ENCODE measurements at places on chromosomes 11 and 22.

GRCh38 chr22:18078329-18079041 is 695 bp downstream of the PEX26 start:
- peak overlapping the region; percentile 91 for H3K4me3 ChIP-seq
- H3K4me1 ChIP-seq: peaks cover 16% of the 10 kb centered on the region
- DNase-seq: peak; percentile 8

DNA sequence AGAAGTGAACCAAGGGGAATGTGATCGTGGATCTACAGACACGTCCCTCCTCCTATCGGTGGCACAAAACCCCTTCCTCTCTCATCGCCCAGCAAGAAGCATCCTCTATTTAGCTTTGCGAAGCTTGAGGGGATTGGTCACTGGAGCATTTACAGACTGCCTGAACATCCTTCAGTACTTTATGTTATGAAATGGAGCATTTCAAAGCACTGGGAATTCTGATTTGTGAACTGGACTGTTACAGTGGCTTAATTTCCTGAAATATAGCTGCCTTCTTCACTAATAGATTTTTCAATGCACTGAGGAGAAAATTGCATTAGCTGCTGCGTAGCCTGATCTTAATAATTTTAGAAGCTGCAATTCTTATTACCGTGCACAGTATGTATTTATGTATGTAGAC is 344.5 kb downstream of the LARGE1 start:
- no peak overlapping the region for H3K4me3 ChIP-seq
- no peak for DNase-seq
- no peaks in the 10 kb centered on the region for H3K4me1 ChIP-seq
- no peaks in the 10 kb centered on the region for H3K27me3 ChIP-seq

DNA sequence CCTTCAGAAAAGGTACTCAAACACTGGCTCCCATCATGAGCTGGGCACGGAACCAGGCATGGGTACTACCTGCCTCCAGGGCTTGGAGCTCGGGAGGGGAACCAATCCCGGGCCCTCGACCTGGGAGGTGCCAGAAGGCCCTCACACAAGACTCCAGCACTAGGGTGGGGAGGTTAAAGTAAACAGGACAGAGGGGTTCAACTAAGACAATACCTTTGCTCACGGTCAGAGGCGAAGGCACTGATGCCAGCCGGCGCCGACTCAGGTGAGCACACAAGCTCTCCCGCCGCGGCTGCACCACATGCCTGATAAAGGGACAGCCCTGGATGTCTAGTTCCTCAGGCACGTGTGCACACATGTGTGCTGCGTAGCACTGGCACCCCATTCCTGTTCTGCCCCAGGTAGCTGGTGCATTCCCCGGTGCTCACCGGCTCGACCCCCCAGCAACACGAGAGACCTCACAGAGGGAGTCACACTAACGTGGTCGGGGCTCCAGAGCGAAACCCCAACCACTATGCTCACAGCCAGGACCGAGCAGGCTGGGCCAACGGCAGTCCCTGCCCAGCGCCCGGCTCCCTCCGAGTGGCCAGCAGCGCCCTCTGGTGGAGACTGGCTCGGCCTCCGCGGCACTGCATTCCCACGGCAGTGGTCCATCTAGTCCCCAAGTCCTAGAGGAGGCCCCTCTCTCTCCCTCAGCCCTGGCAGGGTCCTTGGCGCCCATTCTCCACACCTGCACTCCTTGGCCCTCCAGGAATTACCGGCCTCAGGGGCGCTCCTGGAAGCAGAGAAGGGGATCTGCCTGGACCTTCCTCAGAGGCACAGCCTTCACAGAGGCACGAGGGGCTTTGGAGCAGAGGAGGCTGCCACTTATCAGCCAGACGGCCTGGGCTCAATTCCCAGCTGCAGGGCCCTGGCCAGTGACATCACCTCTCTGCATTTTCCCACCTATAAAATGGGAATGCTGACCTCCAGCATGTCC is 28.8 kb upstream of the MOB2 start:
- H3K36me3 ChIP-seq: no peaks in the 10 kb centered on the region
- peaks cover 22% of the 10 kb centered on the region for H3K4me1 ChIP-seq

DNA sequence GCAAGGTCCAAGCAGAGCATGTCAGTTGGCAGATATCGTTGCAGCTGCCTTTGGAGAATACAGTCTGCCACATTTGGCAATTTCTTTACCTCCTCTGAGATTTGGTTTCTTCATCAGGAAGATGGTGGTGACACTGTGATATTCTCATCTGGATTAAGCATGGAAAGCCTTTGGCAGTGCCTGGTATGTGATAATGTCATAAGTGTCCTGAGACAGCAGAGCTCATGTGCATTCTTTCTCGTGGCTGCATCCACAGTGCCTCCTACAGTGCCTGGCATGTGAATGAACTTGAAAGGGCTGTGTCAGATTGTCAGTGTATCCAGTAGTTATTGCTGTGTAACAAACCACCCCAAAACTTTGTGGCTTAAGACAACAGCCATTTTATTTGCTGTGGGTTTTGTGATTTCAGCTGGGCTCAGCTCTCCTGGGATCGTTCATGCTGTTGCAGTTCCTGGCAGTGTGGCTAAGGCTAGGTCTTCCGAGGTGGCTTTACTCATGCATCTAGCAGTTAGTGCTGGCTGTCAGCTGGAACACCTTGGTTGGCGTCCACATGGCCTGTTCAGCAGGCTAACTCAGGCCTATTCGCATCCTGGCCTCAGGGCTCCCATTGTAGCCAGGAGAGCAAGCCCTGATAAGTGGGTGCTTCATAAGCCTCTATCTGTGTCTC is 35.7 kb upstream of the MICAL2 start:
- no peak overlapping the region for H3K27ac ChIP-seq
- no peaks in the 10 kb centered on the region for H3K4me1 ChIP-seq
- H3K4me3 ChIP-seq: no peak overlapping the region
- H3K36me3 ChIP-seq: no peaks in the 10 kb centered on the region
- DNase-seq: no peak

Measured in effector memory CD4-positive, alpha-beta T cell (primary cell).